Stimulated activated CD8-positive, alpha-beta memory T cell treated with anti-CD3 and anti-CD28 coated beads, Interleukin-15, amount 100 ng/mL, for 4 hours (primary cell): ENCODE measurements at places on chromosomes 16 and 17.

DNA sequence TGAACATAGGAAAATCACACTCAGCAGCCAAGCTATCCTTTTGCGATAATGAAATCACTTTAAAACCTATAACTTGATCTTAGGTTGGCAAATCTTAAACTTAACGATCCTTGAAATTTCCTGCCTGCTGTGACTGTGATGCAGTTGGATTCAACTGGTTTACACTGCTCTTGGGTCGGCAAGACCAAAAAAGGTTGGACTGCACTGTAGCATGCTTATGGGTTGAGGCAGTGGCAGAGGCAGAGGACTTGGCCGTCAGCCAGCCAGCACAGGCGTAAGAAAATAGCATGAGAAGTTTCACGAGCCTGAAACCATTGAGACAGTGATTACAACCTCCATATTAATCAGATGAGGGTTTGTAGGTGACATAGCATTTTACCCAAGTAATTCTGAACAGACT lies 21.4 kb downstream of the WSB1 start:
- no peak for DNase-seq

DNA sequence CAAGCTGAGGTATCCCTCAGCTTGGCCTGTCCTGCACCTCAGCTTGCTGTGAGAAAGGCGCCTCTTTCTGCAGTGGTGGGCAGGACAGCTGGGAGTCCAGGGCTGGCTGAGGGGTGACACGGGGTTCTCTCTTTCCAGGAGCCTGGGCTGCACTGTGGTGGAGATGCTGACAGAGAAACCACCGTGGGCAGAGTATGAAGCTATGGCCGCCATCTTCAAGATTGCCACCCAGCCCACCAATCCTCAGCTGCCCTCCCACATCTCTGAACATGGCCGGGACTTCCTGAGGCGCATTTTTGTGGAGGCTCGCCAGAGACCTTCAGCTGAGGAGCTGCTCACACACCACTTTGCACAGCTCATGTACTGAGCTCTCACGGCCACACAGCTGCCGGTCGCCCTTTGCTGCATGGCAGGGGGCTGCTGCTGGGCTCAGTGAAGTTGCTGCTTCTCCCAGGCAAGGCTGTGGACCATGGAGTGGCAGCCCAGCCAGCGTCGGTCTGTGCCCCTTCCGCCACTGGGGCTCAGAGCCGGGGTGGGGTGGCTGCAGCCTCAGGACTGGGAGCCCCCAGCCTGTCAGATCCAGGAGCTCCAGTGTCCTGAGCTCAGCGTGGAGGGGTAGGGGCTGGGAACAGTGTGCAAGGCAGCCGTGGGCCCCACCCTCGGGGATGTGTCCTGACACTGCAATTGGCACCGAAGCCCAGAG lies 6.4 kb downstream of the LIMD2 start:
- no peak for DNase-seq

GRCh38 chr16:58883131-58883530 lies 149.0 kb upstream of the GOT2 start:
- DNase-seq, result no peak

DNA sequence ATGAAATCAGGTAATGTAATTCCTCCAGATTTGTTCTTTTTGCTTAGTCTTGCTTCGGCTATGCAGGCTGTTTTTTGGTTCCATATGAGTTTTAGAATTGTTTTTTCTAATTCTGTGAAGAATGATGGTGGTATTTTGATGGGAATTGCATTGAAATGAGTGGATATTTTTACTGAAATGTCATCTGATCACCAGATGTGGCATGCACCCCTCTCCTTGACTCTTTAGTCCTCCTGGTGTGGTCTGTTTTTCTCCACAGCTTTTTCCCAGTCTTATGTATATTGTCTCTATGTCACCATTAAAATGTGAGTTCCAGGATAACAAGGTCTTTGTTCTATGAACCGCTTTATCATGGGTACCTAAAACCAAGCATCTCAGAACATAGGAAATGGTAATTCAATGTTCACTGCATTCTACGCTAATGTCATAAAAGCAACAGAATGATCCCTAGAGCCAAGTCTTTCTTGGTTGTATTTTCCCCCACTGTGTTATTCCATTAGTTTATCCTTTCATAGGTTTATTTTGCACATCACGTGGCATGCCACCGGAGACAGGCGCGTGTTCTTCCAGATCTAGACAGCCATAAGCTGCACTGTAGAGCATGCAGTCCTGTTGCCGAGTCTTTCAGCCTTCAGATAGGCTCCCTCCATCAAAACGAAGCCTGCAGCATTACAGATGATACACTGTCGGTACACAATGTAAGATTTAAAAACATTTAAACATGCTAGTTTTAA lies 172.5 kb downstream of the RPTOR start:
- no peak for DNase-seq

DNA sequence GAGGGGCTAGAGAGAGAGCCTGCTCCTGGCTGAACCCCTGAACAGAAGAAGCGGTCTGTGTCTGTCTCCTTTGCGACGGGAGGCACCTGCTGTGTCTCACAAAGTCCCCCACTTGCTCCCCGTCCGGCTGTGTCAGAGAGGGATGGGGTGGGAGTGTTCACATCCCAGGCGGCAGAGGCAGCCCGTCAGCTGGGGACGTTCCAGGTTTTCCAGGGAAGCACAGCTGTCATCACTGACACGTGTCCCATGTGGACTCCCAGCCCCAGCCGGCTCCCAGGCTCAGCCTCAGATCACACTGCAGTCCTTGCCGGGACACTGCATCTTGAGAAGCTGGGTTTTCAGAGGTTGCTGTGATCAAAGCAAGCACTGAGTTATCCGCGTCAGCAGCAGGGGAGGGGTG lies 1.6 kb downstream of the TELO2 start:
- no peak for DNase-seq

DNA sequence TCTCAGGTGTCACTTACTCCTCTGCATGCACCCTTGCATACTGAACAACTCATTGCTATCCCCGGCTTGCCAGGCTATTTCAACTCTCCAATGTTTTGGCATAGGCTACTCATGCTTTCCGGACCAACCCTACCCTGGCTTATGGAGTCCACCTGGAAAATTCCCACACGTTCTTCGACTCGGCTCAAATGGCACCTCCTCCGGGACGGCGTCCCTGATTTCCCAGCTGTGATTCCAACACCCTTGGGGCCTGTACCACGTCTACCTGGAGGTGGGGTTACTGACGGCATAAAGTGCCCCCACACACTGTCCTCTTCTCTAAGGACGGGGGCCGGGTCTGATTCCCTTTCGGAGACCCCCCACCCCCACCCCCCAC lies 498 bp downstream of the SMYD4 start:
- no peak for DNase-seq

- DNase-seq, result no peak
Observed at GRCh38 chr17:59353936-59354755, 22.7 kb downstream of the YPEL2 start.

GRCh38 chr17:58156839-58157803 lies 8.9 kb downstream of the OR4D1 start:
- DNase-seq, result peak; percentile 18

DNA sequence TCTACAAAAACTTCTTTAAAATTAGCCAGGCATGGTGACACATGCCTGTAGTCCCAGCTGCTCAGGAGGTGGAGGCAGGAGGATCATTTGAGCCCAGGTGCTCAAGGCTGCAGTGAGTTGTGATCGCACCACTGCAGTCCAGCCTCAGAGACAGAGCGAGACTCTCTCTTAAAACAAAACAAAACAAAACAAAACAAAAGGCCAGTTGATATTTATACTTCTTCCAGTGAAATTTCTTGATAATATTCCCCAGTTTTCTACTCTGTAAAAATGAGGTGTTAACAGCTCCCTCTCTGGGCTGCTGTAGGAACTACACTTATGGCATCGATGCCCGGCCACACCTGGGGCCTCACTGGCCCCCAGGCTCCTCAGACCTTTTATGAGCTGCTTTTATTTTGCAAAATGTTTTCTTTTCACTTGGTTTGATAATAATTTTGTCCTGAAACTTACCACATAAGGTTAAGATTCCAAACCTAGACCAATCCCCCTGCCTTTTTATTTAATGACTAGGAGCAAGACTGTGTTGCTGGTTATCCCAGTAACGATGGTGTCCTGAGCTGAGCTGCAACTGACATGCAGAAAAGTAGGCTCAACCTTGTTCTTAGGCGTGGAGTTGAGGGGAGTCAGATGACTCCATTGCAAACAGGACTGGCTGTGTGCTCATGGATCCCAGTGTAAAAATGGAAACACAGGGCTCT lies 17.6 kb downstream of the MAPK8IP3 start:
- DNase-seq, result no peak

DNA sequence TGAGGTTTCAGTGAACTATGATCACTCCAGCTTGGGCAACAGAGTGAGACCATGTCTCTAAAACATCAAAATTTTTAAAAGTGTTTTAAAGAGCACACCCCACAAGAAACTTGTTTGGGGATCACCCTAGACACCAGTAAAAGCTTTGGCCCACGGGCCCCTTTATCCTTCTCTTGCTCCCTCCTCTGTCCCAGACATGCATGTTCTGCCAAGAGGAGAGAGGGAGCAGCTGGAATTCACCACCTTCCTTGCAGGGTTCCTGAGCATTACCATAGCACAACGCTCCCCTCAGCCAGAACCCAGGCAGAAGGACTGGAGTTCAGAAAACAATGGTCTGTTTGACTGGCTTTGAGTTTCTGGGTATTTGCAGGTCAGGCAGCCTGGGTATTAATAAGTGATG lies 214.3 kb upstream of the CDH5 start:
- no peak for DNase-seq

DNA sequence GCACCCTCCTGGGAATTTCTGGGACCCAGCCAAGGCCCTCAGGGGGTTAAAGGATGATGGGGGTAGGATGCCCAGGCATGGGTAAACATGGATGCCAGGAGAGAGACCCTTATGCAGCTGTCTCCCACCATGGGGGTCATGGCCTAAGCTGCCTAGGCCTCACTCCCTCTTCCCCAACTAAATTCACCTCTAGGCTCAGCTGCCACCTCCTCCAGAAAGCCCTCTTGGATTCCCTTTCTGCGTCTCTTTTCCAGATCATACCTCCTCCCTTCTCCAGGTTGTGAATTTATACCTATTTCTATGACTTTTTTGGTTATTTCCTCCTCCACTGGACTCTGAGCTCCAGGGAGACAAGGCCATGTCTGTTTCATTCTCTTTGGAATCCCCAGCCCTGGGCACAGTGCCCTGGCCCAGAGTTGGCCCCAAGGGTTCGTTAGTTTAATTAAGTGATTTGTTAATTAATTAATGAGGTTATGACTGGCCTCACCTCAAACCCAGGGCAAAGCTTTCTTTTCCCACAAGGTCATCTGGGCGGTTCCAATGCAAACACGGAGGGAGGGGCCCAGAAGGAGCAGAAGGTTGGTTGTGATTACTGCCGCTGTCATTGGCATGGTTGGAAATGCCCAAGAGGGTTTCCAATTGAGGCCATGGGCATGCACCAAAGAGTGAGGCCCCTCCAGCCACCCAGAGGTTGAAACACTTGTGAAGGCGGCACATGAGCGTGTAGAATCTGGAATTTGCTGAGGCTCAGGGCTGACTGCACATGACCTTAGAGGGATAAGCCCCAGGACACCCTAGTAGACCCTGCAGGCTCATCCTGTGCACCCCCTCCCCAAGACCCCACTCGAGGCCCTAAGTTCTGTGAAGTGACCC lies 6.9 kb upstream of the KRT17 start:
- no peak for DNase-seq

- no peak for DNase-seq
Observed at GRCh38 chr17:15287538-15288267, 22.6 kb upstream of the PMP22 start.

DNA sequence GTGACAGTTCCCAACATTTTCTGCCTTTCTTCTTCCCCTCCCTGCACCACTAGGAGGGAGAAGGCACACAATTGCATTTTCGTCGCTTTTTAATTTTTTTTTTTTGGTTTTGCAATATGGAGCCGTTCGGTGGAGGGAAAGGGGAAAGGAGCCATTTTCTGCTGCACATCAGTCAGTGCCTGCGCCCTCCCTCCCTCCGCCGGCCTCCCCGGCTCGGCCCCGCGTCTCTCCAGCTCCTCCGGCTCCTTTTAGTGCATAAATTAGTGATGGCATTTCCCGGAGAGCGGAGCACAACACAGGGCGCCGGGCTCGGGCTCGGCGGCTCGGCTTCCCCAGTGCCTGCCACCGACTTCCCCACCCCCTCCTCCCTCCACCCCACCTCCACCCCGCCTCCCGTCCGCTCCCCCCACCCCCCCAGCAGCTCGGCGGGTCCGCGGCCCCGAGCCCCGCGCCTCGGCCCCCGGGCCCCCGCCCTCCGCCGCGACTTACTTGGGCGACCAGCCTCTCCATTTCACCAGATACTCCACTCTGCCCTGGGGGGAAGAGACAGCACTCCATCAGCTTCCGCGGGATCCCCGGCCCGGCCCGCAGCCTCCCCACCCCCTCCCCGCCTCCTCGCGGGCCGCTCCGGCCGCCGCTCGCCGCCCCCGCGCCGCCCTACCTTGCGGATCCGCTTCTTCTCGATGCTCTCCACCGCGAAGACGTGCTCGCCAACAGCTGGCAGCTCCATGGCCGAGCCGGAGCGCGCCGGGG lies 542 bp downstream of the CBX4 start:
- no peak for DNase-seq
